A549 treated with RU486 at 1 μM for 4 hours (cell line): ENCODE measurements at places on chromosomes 7 and 10. TPM values are rescaled to one million over a fixed set of nuclear protein-coding genes. Genes with fewer than 3 reads are reported as not detected.

Gene IDI1
- total RNA-seq = 17.0 to 33.5 TPM (median 27.9 TPM) in 5 replicates

Gene PDK4
- total RNA-seq = 10.6 to 23.7 TPM (median 22.0 TPM) in 5 replicates

Gene PTPRE
- 2.3 to 4.1 TPM (median 3.4 TPM) in 5 replicates for total RNA-seq

Gene NAT16
- total RNA-seq = 0.06 to 0.15 TPM (median 0.14 TPM) in 5 replicates

Gene CYP2C18
- 0.07 to 0.17 TPM (median 0.16 TPM) in 3 of 5 replicates, not detected in the others for total RNA-seq

Gene GPR15LG
- total RNA-seq = not detected in 5 replicates

Gene FZD1
- total RNA-seq = 1.6 to 2.8 TPM (median 2.7 TPM) in 5 replicates
